ENCODE measurements at places on chromosomes 1 and 21.
A peak's percentile ranks its signal among the peaks of the same experiment; 100 is the strongest.

- DNase-seq, result no peak
These were observed 8.1 kb upstream of the ACKR1 start for GRCh38 chr1:159196543-159196942.

GRCh38 chr1:167330601-167331293 lies 110.1 kb downstream of the POU2F1 start:
- DNase-seq, result no peak

DNA sequence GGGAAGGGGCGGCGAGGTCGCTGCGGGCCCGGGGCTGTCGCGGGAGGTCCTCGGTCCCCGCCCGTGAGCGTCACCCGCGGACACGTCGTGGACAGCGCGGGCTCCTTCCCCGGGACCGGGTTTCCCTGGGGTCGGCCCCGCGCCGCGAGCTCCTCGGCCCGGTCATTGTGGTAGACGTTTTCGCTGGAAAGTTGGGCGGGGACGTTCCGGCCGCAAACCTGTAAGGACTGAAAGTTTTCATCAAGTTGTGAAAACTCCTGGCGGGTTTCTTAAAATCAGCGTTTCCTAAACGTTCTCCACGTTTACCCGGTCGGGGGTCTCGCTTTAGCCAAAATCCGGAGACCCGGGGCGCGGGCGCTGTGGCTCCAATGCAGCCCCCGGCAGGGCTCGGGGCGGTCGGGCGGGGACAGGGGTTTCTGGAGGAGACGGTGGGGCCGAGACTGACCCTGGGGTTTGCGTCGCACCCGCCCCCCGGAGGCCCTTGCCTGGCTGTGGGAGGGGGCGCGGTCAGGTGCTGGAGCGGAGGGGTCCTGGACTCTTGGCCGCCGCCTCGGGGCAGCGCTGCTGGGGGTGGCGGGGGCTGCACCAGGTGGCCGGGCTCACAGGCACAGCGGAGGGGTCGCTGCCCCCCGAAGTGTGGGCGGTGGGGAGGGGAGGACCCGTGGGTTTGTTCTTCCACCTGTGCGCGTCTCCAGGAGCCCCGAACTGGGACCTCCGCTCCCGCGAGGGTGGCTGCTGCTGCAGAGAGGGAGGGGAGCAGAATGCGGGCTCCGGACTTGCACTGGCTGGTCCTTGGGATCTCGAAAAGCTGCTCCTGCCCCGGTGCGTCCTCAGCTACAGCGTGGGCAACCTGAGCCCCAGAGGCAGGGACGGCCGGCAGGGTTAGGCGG lies 827 bp downstream of the PRKCZ start:
- DNase-seq, result no peak

DNA sequence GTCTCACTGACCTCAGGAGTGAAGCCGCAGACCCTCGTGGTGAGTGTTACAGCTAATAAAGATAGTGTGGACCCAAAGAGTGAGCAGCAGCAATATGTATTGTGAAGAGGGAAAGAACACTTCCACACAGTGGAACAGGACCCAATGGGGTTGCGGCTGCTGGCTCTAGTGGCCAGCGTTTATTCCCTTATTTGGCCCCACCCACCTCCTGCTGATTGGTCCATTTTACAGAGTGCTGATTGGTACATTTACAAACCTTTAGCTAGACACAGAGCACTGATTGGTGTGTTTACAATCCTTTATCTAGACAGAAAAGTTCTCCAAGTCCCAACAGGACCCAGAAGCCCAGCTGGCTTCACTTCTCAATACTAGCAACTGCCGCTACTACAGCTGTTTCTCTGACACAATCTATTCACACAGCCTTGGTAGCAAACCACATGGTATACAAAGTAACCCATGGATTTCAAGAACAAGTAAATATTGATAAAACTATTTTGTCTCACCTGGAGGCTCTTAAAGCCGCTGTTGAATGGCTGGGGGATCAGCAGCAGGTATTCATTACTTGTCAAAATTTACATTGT lies 25.3 kb upstream of the ITLN1 start:
- no peak for DNase-seq

DNA sequence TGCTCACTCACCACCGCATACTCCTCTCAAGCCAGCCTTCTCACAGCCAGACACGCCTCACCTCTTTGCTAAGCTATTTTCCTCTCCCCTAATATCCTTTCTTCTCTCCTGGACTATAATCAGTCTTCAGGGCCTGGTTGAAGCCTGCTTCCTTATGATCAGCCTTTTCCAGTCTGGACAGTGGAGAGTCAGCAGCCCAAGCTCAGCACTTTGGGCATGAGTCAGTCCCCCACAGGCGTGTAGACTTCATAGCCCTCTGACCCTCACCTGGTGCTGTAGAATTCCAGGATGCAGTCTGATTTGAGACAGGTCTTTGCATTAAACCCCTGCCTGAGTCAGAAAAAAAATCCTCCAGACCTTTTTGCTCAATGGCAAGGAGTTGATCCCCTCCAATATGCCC lies 2.5 kb downstream of the HPCAL4 start:
- DNase-seq, result no peak

DNA sequence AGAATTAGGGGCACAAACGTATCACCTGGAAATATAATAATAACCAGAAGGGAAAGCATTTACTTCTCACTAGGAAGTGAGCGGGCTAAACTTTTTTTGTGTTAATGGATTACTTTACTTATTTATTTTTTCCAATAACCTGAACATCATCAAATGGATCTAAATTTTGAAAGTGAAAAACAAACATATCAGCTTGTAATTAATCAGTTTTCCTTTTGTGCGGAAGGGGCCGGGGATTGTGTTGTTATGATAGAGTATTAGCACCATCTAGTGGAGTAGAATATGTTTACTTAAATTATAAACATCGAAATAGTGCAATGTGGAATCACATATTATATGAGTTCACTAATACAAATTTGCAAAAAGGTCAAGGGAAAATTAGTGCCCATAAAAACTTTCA lies 9.0 kb downstream of the CFH start:
- no peak for DNase-seq

DNA sequence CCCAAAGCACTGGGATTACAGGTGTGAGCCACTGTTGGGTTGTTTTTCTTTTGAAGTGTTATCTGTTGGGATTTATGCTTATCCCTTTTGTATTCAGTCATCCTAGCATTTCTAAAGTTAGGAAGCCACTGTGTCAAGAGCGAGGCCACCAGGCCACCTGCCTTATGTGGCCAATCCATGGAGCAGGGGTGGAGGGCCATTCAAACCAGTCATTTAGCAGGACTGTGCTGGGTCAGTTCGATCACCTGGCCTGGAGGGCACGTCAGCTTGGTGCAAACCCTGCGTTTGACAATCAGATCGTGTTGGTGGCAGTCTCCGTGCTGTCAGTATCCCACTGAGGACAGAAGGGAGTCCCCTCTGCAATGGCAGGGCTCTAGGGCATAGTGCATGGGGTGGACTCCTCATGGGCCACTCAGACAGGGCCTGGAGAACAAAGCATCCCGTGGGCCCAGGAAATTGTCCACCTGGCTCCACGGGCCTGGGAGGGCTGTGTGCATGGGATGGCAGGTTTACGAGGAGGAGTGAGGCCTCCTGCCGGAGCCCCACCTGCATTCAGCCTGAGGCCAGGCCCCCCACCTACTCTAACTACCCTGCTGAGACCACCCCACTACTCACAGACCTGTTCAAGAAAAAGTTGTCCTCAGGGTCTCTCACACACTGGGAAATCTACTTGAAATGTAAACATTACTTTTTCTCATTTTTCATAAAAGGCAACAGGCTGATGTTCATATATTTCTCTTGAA lies 242.3 kb downstream of the SDCCAG8 start:
- no peak for DNase-seq

DNA sequence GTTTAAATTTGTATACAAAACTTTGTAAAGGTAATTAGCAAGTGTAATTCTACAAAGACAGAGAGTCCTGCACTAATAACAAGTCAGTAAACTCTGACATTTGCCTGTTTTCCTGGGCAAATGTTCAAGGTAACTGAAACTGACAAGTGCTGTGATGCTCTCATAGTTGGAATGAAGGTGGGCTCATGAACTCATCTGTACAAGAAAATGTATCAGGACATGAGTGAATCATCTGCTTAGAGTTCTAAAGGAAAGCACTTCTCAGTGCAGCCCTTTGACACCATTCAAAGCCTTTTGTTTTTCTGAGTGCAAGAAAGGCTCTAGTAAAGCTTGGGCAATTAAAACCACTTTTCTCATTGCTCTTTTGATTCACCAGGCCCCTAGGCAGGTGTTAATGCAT lies 91.5 kb downstream of the UROD start:
- DNase-seq, result no peak

DNA sequence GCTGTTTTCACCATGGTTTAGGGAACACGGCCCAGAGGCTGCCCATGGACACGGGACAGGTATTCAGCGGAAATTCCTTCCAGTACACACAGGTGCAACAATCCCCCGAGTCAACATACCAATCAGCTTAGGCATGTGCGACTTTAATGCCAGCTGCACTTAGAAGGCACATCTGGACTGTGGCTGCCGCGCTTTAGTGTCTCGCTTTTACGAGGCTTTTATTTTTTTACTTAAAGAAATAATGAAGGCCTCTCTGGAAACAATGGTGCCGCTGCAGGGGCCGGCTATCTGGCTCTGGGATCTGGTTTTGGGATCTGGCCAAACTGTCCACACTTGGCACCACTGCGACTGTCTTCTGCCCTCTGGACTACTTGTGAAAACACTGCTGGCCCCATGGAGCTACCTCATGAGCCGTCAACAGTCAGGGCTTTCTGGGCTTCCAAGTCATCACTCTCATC lies 55.5 kb downstream of the SLC66A1 start:
- no peak for DNase-seq

GRCh38 chr1:21605012-21605715 lies 64.0 kb downstream of the RAP1GAP start:
- DNase-seq, result no peak

DNA sequence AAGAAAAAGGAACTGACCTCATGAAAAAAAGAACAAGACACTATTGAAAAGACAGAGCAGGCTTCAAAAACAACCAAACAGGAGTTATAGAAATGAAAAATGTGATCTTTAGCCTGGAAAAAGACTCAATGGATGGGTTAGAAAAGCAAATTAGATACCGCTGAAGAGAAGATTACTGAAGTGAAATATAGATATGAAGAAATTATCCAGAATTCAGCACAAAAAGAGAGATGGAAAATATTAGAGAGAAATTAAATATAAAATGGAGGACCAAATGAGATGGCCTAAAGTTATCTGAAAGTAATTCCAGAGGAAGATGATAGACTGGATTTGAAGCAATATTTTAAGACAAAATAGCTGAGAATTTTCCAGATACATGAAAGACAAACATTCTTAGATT lies 63.0 kb downstream of the SLC37A1 start:
- no peak for DNase-seq

GRCh38 chr1:12300706-12301105 lies 70.9 kb downstream of the VPS13D start:
- DNase-seq, result no peak

- peak; percentile 78 for DNase-seq
These were observed 717 bp downstream of the YBX1 start for GRCh38 chr1:42682739-42683531.

GRCh38 chr1:21124846-21125245 lies 51.9 kb downstream of the EIF4G3 start:
- DNase-seq, result no peak

DNA sequence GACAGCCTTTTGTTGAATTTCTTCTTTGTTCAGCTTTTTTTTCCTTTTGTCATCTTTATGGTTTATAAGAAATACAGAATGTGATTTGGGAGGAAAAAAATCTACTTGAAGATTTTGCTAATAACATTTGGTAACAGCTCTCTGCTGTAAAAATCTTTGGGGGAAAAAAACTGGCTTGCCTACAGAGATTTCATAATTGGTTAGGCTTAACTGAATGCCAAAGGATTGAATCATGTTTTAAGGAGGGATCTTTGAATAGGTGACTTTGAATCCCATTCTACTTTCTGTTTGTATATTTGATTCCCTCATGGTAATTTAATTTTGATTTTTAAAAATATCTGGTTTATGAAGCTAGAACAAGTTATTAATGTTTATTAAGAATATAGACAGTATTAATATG lies 3.2 kb downstream of the BTF3L4 start:
- DNase-seq, result no peak

DNA sequence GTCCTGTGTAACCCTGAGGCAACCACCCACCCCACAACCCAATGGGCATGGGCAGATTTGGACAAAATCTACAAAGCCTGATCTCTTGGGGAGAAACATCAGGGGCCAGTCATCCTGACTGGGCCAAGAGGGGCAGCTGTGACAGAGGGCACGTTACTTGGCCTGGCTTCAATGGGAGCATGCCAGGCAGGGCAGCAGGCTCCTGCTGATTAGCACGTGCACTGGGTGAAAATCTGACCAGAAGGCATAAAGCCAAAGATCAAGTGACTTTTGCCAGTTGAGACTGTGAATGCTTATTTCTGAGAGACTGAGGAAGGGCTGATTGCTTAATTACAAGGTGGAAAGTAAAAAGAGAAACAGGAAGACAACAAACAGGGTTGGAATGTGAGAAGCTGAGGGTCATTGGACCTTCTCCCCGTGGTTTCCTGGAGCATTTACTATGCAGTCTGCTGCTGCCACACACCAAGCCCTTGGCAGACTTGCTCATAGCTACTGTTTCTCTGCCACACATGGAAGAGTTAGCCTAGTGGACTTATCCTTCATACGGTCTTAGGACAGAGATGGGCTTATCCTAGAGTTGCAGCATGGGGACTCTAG lies 39.8 kb upstream of the TNR start:
- DNase-seq, result no peak

- DNase-seq, result no peak
These were observed 55.6 kb upstream of the PPP2R5A start for GRCh38 chr1:212229654-212230053.

DNA sequence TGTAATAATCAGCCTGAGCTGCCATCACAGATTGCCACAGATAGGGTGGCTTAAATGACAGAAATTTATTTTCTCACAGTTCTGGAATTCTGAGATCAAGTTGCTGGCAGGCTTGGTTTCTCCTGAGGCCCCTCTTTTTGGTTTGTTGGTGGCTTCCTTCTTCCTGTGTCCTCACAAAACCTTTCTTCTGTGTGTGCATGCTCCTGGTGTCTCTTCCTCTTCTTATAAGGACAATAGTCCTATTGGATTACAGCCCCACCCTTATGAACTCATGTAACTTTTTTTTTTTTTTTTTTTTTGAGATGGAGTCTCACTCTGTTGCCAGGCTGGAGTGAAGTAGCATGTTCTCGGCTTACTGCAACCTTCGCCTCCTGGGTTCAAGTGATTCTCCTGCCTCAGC lies 41.0 kb upstream of the F3 start:
- no peak for DNase-seq

DNA sequence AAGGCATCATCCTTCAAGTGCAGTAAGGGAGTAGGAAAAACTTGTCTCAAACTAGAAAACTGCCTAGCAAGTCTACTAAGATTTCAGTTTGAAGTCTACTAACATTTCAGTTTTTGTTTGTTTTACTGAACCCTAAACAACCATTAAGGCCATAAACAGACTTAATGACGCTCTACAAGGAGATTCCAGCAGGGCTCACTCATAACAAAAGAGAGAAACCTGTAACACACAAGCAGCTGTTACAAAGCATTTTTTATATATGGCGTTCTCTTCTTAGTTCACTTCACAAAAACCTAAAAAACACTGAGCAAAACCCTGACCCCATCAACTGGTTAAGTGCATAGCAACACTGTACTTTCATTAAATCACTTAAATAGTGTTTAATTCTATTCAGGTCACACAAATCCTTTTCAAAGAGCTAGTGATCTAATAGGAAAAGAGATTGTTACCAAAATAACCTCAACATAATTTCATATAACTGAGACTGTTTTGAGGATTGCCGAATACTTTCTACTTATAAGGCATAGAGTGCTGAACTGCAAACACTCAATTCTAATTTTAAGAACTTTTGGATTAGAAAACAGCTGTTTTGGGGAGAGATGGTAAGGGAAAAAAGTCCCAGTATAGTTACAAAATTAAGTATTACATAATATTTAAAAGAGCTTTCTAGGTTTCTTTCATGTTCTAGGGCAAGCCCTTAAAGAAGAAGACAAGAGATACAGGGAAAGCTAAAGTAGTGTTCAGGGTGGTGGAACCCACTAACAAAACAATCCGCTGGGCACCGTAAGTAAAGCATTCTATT lies 1.4 kb downstream of the B3GALNT2 start:
- DNase-seq, result no peak
